ENCODE measurements at places on chromosomes 2 and 18.

- DNase-seq, result no peak
Observed at GRCh38 chr18:23714576-23714975, 25.3 kb downstream of the LAMA3 start.

DNA sequence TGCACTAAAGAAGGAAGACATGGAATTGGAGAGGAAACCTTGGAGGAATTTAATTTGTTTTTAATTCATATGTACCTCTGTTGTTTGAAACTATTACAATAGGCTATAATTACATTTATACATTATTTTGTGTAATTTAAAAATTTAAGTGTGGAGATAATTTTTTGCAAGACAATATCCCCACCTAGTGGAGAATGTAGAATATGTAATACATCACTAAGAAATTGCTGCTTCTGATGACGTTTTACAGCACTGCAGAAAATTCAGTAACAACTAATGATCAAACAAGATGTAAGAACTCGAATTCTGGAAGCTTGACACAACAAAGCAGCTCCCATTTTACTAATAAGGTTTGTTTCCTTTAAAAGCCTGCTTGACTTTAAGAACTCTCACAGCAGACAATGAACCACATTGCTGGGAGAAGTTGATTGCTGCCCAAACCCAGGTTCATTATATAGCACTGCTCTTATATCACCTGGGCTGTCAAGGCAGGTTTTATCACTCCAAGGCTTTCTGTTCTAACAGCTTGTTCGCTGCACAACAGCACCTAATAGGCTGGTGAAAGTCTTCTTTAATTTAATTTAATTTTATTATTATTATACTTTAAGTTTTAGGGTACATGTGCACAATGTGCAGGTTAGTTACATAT is 53.4 kb downstream of the THADA start:
- DNase-seq, result peak; percentile 52

GRCh38 chr2:18268400-18268799 is 292.1 kb downstream of the RDH14 start:
- DNase-seq, result peak; percentile 22

DNA sequence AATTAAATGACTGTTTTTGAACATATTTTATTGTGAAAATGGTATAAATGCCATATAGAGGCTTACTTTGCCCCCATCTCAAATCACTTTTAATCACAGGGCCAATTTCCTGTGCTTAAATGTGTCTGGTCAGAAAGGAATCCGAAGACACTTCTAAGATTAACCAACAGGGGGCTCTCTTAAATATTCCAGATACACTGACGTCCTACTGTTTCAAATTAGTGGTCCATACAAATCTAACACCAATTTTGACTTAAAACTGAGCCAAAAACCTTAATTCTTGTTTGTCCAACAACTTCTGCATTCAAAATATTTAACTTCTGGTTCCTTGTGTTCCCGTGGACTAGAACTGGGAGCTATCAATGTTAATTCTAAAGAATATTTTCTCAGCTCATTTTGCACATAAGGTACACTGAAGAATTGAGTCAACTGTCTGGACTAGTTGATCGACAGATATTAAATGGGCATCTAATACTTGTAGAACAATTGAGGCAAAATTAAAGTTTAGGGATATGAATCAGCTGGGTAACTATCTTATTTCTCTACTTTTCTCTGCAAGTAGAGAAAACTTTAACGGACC is 557.5 kb downstream of the ARHGAP15 start:
- peak; percentile 46 for DNase-seq

GRCh38 chr2:109533823-109534222 is 79.9 kb downstream of the SEPTIN10 start:
- DNase-seq, result no peak

GRCh38 chr2:11923935-11924334 is 177.5 kb downstream of the LPIN1 start:
- no peak for DNase-seq

DNA sequence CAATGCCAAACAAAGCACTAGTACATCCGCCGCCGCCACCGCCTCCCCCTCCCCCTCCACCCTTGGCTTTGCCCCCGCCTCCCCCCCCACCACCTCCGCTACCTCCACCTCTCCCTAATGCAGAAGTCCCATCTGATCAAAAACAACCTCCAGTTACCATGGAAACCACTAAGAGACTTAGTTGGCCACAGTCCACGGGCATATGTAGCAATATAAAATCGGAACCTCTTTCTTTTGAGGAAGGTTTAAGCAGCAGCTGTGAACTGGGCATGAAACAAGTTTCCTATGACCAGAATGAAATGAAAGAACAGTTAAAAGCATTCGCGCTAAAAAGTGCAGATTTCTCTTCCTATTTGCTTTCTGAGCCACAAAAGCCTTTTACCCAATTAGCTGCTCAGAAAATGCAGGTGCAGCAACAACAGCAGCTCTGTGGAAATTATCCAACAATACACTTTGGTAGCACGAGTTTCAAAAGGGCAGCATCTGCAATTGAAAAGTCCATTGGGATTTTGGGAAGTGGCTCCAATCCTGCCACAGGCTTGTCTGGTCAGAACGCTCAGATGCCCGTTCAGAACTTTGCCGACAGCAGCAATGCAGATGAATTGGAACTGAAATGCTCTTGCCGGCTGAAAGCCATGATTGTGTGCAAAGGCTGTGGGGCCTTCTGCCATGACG is 168.0 kb downstream of the ASXL3 start:
- no peak for DNase-seq

- DNase-seq, result no peak
Observed at GRCh38 chr2:208407667-208408066, 1.1 kb downstream of the PTH2R start.

GRCh38 chr2:224948859-224949258 is 93.4 kb downstream of the DOCK10 start:
- DNase-seq, result peak; percentile 80

- peak; percentile 48 for DNase-seq
Observed at GRCh38 chr18:8696749-8697211, 8.6 kb upstream of the MTCL1 start.

GRCh38 chr2:64989982-64990614 is 899 bp downstream of the SLC1A4 start:
- peak; percentile 27 for DNase-seq

- DNase-seq, result no peak
Observed at GRCh38 chr2:2805263-2805662, 474.2 kb upstream of the MYT1L start.

- DNase-seq, result no peak
Observed at GRCh38 chr2:50431958-50432650, 599.8 kb downstream of the NRXN1 start.

- DNase-seq, result no peak
Observed at GRCh38 chr2:140348826-140349225, 1568.6 kb upstream of the NXPH2 start.

- no peak for DNase-seq
Observed at GRCh38 chr2:206700156-206700555, 18.0 kb downstream of the DYTN start.

- no peak for DNase-seq
Observed at GRCh38 chr2:85485815-85486214, 53.2 kb upstream of the MAT2A start.

GRCh38 chr2:138476940-138477339 is 24.6 kb upstream of the SPOPL start:
- DNase-seq, result no peak

- no peak for DNase-seq
Observed at GRCh38 chr18:63140038-63140450, 179.5 kb downstream of the BCL2 start.

GRCh38 chr2:12389344-12390045 is 327.2 kb upstream of the TRIB2 start:
- DNase-seq, result peak; percentile 88

DNA sequence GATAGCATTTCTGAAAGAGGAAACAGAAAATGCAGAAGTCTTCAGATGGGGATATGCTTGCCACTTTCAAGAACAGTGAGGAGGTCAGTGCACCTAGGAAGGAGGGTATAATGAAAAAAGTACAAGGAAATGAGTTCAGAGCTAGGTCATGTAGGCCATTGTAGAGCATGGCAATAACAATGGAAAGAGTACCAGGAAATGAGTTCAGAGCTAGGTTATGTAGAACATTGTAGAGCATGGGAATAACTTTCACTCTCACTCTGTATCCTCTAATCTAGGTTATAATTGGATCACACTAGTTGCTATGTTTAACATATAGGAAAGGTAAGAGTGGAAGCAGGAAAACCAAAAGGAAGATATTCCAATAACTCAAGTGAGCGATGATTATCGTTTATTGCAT is 12.3 kb downstream of the SCG2 start:
- no peak for DNase-seq

DNA sequence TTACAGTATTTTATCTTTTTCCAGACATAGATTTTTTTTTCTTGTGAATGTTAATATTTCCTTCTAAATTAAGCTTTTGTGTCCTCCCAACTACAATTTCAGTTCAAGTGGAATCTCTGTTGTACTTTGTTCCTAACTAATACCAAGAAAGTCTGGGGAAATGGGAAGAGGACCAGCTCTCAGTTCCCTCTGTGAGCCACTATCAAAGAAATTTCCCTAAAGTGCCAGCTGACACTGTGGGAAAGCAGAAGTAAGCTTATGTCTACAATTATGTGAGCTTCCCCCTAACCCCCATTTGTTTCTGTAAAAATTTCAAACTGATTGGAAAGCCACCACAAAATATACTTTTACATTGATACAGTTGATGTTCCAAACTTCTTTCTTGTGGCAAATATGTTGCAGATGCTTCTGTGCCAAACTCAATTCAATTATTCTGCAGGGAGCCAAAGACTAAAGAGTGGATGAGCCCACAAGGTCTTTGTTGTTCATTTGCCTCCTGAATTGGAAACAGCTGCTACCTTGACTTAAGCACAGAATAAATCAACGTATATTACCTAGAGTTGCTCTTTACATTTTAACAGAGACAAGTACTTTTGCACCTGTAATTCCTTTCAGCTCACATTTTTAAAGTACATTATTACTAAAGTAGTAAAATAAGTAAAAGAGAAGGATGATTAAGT is 306.6 kb downstream of the PTH2R start:
- no peak for DNase-seq

GRCh38 chr2:10034333-10035052 is 8.9 kb upstream of the KLF11 start:
- DNase-seq, result no peak

- no peak for DNase-seq
Observed at GRCh38 chr2:194661431-194661830, 995.6 kb upstream of the SLC39A10 start.

- no peak for DNase-seq
Observed at GRCh38 chr2:58497168-58497567, 256.0 kb upstream of the FANCL start.

DNA sequence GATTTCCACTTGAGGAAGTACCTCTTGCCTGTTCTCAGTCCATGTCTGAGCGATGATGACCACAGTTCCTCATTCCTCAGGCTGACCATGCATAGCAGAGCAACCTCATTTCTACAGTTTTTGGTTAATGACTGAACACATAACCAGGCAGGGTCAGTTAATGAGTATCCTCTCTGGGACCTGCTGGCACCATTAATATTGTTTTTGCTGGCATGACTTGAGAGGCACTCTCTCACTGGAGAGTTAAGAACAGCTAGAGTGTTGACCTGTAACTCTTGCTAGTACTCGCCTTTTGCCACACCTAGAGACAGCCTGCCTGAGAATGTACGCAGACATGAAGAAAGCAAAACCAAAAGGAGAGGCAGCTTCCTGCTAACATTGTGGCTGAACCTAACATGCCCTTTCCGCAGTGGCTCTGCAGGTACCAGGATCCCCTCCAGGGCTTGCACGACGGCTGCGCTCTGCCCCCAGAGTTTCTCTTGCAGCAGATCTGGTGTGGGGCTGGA is 23.9 kb downstream of the PECR start:
- DNase-seq, result no peak

DNA sequence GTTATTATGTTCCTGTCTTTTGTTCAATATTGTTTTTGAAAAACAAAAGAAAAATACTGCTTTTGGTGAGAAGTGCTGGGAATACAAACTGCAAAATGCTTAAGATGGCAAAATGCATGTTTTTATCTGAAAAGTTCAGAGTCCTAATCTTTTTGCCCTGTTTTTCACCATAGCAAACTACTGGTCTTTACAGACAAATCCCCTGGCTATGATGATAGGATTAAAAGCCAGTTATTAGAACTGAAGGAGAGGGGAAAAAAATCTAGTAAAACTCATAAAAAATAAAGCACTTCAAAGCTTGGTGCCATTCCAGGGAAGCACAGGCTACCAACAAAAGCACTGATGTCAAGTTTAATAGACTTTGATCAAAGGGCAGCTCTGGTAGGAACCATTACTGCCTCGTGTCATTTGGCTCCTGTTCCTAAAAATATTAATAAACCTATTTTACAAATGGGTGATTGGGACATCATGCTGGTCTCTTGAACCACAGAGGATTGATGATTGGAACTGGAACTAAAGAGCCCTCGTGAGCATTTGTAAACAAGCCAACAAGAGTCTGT is 194.7 kb downstream of the RAB3GAP1 start:
- no peak for DNase-seq

DNA sequence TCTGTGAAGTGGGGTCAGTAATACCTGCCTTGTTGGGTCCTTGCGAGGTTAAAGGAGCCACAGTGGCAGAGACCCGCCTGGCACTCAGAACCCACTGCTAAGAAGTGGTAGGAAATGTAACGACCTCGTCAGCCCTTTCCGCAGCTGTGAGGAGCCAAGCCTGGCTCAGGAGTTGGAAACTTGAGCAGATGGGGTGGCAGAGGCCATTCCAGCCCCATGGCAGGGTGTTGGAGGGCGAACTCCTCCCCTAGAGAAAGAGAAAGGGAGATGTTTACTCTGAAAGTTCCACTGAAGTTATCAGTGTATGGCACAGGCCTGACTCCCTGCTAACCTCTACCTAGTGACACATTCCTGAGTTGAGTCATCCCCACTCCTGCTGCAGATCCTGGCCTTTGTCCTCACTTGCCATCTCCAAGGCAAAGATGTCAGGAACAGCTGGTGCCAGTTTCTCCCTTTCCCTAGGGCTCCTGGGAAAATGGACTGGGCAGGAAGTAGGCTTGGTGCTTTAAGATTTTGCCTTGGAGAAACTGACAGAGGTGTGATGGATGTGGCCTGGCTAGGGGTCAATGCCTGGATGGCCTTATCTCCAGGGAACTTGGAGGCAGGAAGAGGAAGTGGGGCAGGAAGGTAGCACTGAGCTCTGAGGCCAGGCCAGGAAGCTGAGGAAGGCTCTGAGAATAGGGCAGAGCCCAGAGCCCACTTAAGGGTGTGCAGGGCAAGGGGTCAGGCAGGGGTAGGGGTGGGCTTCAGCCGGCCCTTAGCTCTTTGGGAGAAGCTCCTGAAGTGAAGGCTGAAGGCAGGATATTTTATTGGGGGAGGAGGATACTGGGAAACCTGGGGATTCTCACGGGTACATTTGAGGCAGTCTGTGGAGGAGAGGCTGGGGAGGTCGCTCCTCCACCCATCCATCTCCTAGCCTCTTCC is 888 bp downstream of the VAMP5 start:
- peak; percentile 97 for DNase-seq

DNA sequence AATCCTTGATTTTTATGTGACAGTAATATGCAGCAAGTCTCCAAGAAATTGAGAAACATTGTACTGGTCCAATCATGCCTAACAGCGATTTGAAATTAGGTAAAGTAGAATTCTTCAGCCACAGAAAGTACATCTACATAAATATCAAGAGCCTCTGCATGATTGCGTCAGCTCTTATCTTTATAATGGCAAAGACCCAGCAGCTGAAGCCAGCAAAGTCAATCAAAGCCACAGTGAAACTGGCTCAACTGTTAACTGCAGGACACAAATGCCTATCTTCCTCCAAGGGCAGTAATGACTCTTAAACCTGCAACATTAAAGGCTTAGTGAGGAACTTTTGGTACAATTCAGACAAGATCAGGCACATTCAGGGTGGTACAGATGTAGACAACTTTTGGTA is 102.5 kb downstream of the BARD1 start:
- DNase-seq, result no peak

Data from RPMI7951 (cell line).